ENCODE measurements at places on chromosomes 5 and 9.
A peak's percentile ranks its signal among the peaks of the same experiment; 100 is the strongest.

DNA sequence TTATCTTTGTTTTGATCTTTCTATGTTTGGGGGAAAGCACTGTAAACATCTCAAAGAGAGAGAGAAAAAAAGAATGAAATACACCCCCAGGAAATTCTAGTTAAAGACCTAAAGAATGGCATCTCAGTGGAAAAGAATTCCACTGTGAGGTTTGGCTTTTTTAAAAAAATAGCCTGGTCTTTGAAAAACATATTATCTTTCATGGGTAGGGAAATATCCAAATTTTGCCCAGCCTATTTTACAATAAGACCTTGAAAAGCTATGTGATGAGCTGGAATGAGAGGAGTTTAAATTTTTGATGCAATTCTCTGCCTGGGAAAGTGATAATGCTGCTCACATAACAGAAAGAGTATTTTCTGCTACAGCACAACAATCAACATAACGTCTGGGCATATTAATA lies 348.1 kb upstream of the WWC1 start:
- no peak for DNase-seq

- DNase-seq = peak; percentile 84
Observed at GRCh38 chr9:34701769-34702736, 7.9 kb downstream of the CCL21 start.

- no peak for DNase-seq
Observed at GRCh38 chr9:37342493-37342892, 80.0 kb upstream of the GRHPR start.

- no peak for DNase-seq
Observed at GRCh38 chr5:5480481-5481111, 58.1 kb downstream of the ICE1 start.

GRCh38 chr9:128902351-128903078 lies 18.3 kb upstream of the PHYHD1 start:
- DNase-seq = peak; percentile 96

DNA sequence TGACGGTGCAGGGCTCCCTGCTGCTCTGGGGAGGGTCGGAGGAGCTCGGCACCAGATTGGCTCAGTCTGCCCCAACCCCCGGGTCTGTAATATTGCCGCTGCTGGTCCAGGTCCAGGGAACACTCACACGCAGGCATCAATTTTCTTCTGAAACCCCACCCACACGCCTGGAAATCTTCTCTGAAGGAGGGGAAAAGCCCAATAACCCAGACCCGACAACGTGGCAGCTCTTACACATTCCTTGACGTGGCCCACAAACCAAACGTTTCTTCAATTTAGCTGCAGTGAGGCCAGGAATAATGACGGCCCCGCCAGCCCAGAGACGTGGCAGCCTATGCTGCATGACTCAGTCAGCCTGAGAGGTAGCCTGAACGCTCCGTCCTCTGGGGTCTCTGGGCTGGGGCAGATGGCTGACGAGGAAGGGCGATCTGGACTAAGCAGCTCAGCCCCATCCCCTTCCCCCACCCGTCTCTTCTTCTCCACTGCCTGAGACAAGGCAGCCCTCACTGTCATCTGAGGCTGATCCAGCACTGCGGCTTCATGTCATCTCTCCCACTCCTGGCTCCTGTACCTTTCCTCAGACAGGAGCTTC lies 9.9 kb upstream of the SPARC start:
- DNase-seq = no peak

GRCh38 chr5:82885627-82886389 lies 191.4 kb downstream of the TMEM167A start:
- no peak for DNase-seq

GRCh38 chr5:52948418-52949076 lies 40.6 kb upstream of the ITGA2 start:
- DNase-seq = peak; percentile 84

Measured in activated CD8-positive, alpha-beta memory T cell treated with anti-CD3 and anti-CD28 coated beads, Interleukin-2, amount 10 ng/mL, durations not matched to agents 7 days and 5 days (primary cell).